ENCODE measurements at places on chromosomes 6 and 20.

GRCh38 chr6:49430187-49430586 lies 32.9 kb downstream of the MMUT start:
- no peak for DNase-seq

DNA sequence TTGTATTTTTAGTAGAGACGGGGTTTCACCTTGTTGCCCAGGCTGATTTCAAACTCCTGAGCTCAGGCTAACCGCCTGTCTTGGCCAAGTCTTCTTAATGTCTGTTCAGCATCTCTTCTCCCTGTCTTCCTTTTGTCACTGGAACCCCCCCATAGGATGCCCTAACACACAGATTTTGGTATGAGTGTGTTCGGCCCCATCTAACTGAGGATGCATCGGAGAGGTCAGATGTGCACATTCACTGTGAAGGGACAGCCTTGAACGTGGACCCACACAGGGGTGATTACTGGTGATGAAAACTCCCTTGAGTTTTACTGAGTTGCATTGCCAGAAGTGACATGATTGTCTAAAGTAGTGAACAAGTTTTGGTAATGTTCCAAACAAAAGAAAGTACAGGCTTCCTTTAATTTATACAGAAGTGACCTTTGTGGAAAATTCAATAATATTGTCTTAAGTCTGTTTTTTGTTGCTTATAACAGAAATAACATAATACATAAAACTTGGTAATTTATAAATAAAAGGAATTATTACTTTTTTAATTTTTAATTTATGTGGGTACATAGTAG lies 40.5 kb upstream of the NCOA3 start:
- no peak for DNase-seq

GRCh38 chr20:61609461-61609860 lies 357.4 kb downstream of the CDH4 start:
- DNase-seq, result no peak

GRCh38 chr6:98669371-98669770 lies 165.0 kb upstream of the POU3F2 start:
- no peak for DNase-seq

GRCh38 chr20:36974660-36975059 lies 23.2 kb upstream of the SAMHD1 start:
- peak; percentile 36 for DNase-seq

DNA sequence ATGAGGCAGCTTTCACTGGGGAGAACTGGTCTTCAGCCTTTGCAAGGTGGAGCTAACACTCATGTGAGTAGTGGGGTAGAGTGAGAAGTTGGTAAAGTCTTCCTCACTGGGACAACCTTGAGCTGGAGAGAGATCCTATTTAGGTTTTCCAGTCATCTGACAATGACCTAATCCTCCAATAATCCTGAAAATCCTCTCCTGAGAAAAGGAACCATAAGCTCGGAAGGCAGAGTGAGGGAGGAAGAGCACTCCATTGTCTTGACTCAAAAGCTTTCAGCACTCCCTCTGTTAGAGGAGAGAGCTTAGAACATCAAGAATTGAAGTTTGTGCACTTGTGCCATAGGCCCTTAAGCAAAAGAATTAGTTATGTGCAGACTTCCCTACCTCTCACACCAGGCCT lies 77.8 kb downstream of the TRAM2 start:
- no peak for DNase-seq

DNA sequence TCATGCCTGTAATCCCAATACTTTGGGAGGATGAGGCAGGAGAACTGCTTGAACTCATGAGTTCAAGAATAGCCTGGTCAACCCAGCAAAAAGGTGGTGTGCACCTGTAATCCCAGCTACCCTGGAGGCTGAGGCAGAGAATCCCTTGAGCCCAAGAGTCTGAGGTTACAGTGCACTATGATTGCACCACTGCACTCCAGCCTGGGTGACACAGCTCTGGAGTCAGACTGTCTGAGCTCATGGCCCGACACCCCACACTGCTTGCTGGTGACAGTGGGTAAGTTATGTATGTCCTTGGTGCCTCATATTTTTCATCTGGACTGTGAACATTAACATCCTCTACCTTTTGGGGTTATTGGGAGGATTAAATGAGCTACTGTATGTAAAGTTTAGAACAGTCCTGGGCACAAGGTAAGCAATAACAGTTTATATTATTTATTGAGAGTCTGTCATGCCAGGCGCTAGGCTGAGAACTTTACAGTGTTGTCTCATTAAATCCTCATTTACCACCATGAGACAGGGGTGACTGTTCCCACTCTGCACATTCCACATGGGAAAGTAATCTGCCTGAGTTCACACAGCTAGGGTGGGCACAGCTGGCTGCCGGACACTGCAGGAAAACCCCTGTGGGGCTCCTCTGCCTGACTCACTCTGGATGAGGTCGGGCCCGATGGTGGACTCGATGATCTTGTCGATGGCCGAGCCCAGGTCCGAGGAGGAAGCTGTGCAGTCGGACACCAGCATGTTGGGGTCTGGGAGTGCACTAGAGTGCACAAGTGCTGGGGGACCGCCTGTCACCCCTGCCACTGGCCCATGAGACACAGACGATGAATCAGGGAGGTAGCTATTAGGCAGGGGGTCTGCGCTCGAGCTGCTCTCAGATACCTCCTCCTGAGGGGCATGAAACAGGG lies 2.9 kb downstream of the ZNF335 start:
- DNase-seq, result no peak

- peak; percentile 75 for DNase-seq
These were observed 60.2 kb downstream of the GCLC start for GRCh38 chr6:53484476-53485280.

DNA sequence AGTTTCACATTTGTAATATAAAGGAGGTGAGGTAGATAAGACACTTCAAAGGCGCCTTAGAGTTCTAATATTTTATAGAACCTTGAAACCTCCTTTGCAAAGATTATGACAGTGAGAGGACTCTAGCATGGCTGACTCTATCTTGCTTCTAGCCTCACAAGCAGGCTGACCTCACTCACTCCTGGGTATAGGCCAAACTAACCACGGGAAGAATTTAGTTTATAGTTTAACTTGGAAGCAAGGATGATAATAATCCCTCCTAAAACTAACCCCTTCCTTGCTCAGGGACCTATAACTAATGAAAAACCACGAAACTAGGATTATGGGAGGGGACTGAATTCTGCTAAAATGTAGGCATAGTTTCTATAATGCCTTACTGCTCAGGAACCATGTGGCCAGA lies 84.3 kb downstream of the FILIP1 start:
- no peak for DNase-seq

- no peak for DNase-seq
These were observed 287.9 kb downstream of the CDC5L start for GRCh38 chr6:44675449-44675848.

DNA sequence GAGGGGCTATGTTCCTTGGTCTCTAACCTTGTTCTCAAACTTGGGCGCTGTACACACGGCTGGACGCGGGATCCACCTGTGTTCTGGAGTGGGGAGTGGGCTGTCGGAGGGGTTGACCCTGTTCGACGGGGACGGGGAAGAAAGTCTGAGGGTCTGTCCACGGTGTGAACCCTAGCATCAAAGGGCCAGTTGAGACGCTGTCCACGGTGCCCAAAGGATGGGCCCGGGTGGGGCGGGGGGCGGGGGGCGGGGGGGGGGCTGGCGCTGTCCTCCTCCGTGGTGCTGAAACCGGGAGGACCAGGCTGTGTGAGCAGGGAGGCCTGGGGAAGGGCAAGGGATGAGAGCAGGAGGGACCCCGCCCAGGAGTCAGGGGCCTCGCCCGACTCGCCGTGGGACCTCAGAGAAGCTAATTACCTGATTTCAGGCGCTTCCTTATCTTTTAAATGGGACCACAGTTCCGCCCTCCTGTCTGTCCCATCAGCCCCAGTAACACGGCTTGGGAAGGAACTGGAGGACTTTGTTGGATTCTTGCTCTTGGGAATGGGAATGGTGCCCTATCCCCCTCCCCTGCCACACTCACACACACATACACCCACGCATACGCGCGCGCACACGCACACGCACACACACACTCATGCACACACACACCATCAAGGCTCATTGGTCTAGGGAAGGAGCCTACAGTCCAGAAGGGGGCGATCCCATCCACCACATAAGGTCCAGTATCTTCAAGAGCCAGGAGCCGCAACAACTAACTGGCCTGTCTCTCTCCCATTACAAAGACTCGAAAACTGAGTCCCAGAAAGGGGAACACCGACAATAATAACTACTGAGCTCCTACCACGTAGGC lies 1.0 kb upstream of the VSTM2L start:
- DNase-seq, result no peak

DNA sequence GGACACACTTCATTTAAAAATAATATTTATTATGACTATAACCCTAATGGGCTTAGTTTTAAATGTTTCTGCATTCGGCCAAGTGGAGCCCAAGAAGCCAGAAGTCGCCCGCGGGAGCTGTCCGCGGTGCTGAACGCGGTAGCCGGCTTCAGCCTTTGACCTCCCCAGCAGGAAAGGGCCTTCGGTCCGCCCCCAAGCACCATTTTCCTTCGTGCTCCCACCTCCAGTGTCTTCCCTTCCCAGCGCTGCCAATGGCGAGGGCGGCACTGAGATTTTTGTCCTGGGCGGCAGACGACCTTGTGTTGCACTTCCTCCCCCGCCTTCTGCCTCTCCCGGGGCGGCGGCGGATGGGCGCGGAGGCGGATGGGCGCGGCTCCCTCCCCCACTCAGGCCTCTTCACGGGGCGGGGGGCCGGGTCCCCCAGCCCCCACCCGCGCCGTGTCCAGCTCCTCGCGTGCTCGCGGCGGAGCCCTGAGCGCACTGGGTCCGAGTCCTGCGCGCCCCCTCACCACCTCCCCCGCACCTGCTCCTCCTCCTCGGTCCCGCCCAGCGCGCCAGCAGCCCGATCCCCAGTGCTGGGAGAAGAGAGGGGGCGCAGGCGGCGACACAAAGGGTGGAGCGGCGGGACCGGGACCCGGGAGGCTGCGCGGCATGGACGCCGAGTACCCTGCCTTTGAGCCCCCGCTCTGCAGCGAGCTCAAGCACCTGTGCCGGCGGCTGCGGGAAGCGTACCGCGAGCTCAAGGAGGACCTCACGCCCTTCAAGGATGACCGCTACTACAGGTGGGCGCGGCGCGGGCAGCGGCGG lies 23.6 kb upstream of the TMEM181 start:
- peak; percentile 73 for DNase-seq

DNA sequence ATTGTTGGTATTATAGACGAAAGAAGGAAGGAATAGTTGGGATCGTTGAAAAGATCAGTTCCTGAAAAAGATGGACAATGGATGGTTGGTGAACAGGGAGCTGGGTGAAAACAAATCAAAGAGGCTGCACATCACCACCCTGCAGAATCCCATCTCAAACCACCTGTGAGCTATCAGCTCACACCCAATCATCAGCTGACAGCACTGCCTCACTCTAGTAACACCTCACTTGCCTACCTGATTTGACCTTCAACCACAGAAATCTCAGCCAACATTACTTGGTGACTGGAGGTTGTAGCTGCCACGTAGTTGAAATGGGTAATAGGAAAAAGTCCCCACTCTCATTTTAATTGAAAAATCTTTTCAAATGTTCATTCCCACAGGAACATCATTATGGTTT lies 101.8 kb upstream of the DST start:
- DNase-seq, result no peak

DNA sequence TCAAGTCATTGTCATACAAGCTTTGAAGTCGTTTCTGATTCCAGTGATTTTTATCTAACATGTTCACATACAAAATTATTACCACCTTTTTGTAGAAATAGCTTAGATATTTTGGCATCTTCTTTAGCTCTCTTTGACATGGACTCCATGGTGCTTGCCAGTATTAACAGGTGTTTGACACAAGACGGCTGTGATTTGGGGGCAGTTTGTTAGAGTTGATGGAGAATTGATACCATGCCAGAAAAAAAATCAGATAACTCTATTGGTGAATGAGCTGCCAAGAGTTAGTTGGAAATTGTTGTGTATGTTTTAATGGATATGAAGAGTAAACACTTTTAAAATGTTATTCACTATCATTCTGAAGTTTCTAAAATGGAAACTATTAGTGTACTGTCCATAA lies 146.6 kb upstream of the LAMP5 start:
- DNase-seq, result no peak
